Activated CD8-positive, alpha-beta T cell treated with anti-CD3 and anti-CD28 coated beads, Interleukin-2, amount 10 ng/mL, durations not matched to agents 7 days and 5 days (primary cell): ENCODE measurements at places on chromosomes 6 and 20. TPM values are rescaled to one million over a fixed set of nuclear protein-coding genes. Genes with fewer than 3 reads are reported as not detected.

Gene CCN6
- not detected for total RNA-seq

- peak; percentile 54 for DNase-seq
Measured at GRCh38 chr6:2765896-2766766, 938 bp downstream of the WRNIP1 start.

DNA sequence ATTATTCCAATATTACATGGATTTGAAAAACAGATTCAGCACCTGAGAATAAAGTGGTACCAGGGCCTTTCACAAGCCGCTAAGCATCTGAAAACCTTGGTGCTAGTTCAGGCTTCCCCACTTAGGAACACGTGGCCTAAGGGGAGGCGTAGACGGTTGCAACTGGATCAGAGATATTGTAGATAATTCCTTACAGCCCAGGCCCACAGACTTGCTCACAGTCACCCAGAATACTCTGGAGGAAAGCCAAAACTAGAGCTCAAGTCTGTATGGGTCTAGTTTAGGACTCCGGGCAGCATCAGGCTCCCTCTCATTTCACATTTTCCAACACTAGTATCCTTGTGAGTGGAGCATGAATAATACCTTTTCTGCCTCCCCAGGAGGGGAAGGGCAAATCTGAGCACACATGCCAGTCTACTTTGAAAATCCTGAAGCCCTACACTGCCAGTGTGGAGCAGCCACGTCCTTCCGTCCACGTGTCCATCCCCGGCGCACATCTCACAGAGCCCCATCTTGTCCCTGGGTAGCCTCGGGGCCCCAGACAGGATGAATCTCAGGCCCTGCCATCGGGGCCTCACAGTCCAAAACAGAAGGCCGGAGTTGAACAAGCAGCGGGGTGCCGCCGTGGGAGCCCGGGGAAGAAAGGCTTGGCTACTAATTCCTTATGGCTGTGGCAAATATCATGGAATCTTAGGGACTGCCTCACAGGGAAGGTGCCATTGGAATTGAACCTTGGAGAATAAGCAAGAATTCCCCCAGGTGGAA is 299.3 kb downstream of the NRN1 start:
- no peak for DNase-seq

DNA sequence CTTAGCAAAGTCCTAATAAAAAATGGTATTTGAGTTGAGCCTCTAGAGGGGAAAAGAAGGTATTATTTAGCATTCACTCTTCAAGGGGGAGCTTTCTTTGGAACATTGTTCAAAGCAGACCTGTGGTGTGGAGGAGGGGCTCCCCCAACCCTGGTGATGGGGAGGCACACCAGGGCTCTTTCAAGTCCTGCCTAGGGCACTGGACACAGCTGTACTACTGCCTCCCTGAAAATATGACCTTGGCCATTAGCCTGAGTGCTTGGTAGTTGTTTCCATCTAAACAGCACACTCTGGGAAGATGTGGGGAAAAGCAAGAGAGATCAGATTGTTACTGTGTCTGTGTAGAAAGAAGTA is 215.1 kb upstream of the CNR1 start:
- DNase-seq, result no peak

- no peak for DNase-seq
Measured at GRCh38 chr6:90860822-90861601, 274.1 kb upstream of the MAP3K7 start.

Gene ULBP2
- 0.40 TPM for total RNA-seq

DNA sequence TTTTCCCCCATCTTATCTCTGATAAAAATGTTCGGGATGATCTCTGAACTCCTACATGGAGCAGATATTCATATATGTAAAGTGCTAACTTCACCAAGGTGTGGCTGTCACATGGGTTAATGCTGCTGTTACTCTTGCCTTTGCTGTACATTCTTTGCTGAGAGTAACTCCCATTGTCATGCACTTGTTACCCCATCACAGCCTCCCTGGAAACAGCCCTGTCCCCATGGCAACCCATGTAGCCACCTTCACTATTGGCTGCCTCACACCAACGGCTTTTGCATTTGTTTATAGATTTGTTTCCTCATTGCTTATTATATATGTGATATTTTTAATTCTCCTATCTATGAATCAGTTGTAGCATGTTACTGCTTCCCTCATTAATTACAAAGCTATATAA is 17.3 kb upstream of the IBTK start:
- no peak for DNase-seq

- DNase-seq, result no peak
Measured at GRCh38 chr20:25437153-25437581, 29.7 kb downstream of the GINS1 start.

GRCh38 chr6:153092082-153093013 is 38.7 kb downstream of the RGS17 start:
- no peak for DNase-seq

DNA sequence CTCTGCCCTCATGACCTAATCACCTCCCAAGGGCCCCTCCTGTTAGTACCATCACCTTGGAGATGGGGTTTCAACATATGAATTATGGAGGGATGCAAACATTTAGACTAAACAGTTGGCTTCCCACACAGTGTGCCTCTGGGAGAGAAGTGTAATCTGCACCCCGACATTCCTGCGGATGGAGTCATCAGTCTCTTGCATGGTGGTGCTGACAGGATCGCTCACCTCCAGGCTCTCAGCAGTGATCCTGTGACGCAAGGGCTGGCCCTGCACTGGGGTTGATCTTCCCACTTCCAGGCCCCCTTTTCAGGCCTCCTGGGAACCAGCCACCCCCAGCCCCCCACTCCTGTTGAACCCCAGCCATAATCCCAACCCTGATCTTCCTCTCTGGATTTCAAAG is 16.0 kb upstream of the PI16 start:
- DNase-seq, result no peak

Gene IYD
- total RNA-seq, result not detected

DNA sequence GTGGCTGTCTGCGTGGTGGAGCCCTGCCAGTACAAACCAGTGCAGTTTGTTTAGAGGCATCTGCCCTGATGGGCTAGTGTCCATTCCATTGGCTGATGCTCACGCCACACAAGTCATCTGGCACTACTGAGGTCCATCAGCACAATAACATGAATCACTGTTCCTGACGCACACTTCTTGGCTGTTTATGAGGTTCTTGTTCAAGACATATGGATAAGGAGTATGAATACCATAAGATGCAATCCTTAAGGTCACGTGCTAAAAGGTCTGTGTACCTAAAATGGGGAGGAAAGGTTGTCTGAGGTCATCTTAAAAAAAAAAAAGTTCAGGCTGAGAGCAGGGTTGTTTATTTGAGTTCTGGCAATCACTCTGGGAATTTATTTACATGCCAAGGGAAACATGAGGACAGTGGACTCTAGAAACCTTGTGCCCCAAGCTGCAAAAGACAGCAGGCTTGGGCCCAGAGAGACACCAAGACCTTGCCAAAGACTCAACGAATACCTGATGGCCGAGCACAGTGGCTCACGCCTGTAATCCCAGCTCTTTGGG is 54.1 kb upstream of the SHLD1 start:
- no peak for DNase-seq

DNA sequence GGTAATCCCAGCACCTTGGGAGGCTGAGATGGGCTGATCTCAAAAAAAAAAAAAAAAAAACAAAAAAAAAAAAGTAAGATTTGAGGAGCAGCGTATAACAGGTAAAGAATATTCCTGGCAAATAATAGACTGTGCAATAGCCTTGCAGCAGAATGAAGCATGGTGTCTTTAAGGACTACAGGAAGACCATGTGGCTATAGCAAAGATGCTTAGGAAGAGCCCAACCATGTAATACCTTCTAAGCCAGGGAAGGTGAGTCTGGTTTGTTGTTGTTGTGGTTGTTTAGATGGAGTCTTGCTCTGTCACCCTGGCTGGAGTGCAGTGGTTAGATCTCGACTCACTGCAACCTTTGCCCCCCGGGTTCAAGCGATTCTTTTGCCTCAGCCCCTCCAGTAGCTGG is 14.3 kb upstream of the RBM39 start:
- no peak for DNase-seq

- DNase-seq, result no peak
Measured at GRCh38 chr20:5770231-5770986, 20.2 kb downstream of the SHLD1 start.

DNA sequence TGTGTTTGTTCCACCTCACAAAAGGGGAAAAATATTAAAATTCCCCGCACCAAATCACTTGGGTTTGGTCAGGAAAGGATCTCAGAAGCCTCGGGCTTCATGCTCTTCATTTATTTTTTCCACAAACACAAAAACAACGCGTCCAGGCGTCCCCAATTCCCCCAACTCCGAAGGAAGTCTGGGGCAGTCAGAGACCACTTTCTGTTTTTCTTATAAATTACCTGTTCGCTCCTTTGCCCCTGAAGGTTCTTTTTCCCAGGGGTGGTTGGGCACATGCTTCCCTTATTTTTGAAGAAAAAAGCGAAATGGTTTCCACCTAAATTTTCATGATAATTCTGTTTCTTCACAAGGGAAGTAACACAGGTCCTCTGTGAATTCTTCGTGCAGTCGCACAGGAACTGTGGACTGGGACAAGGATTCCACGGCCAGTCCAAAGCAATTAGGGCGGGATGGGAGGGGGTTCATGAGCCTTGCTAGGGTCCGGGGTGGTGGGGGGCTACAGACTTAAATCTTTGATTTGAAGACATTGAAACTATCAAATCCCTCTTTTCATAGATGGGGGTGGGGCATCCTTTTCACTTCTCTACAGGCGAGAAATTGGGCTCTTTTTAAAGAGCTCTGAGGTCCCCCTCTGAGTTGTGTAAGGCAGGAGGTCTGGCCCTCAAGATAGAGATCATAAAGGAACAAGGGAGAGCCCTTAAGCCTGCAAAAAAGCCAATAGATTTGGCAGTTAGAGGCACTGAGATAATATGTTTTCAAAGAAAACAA is 30.5 kb upstream of the HFE start:
- peak; percentile 28 for DNase-seq

GRCh38 chr6:96939007-96939805 is 14.7 kb downstream of the KLHL32 start:
- DNase-seq, result no peak

DNA sequence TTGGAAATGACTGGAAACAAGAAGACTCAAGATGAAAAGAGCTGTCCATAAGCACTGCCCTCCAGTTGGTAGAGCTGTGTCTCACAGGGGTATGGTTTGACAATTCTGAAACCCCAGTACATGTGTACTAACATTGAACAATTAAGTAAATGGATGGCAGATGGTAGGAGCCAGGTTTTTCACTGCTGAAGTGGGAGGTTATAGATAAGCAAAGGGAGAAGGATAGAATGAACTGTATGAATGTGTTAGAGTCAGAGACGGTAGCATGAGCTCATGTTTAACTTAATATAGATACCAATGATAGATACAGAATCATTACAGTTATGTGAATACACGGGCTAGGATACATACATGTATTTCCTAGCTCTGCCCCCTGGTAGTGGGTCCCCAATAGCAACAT is 95.0 kb upstream of the SIRPA start:
- no peak for DNase-seq

Gene SMPDL3A
- not detected for total RNA-seq

DNA sequence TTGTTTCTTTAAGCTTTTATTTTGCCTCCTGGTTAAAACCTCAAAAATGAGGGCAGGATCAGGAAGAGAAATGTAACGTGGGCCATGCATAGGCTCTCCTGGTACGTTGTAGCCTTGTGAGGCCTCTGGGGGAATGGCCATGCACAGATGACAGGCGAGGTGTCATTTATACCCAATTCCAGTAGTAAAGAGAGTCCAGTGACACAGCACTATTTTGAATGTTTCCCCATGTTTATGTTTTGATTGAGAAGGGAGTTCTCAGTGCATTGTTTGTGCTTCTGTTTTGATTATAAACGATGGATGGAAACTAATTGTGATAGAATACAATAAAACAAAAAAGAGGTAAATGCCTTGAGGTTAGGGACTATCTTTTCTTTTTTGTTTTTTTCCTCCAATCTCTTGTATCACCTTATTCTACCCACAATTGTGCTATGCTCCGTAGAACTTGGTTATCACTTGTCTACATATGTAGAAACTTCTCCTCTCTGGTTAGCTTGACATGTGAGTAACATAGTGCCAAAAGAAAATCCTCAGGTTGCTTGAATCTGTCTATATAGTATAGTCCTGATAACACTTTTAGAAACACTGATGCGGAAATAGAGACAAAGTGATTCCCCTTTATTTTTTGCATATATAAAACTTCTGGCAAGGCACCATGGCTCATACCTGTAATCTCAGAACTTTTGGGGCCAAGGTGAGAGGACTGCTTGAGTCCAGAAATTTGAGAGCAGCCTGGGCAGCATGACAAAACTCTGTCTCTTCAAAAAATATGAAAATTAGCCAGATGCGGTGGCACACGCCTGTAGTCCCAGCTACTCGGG is 6.9 kb upstream of the SMIM28 start:
- no peak for DNase-seq

DNA sequence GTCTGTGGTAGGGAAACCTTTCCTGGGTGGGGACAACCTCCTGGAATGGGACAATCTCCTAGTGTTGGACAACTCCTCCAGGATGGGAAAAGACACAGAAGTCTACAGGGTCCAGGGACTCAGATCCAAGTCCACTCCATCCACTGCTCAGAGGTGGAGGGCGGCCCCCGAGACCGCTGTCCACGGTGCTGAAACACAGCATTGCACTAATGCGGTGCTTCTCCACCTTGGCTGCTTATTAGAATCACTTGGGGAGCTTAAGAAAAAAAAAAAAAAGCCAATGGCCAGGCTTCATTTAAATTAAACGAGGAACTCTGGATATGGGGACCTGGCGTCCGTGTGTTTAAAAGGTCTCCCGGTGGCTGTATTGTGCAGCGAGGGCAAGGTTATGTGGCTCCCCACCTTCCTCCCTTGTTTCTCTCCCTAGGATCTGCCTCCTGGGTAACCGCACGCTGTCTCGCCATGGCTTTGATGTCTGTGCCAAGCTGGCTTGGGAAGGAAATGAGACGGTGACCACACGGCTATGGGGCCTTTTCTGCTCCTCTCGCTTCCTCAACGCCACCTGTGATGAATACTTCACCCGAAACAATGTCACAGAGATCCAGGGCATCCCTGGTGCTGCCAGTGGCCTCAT is 12.0 kb downstream of the SLC12A5 start:
- peak; percentile 73 for DNase-seq

Gene PPP1R14C
- total RNA-seq, result not detected

- DNase-seq, result no peak
Measured at GRCh38 chr6:145816392-145816791, 1.8 kb upstream of the FBXO30 start.

DNA sequence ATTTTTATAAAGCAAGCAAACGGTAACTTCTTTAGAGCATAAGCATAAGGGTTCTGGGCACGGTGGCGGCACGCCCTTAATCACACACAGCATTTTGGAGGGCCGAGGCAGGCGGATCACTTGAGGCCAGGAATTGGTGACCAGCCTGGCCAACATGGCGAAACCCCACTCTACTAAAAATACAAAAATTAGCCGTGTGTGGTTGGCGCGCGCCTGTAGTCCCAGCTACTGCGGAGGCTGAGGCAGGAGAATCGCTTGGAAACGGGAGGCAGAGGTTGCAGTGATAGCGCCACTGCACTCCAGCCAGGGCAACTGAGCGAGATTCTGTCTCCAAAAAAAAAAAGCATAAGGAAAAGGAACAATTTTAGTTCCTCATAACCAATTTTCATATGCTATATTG is 2.6 kb downstream of the SENP6 start:
- no peak for DNase-seq

Gene CEP57L1
- total RNA-seq, result 25.2 TPM
